ENCODE measurements at places on chromosomes 12 and 14.

GRCh38 chr12:53096089-53096741 is 1.3 kb upstream of the IGFBP6 start:
- DNase-seq, result no peak

- no peak for DNase-seq
These were observed 19.8 kb downstream of the SLC16A7 start for GRCh38 chr12:59615392-59616165.

DNA sequence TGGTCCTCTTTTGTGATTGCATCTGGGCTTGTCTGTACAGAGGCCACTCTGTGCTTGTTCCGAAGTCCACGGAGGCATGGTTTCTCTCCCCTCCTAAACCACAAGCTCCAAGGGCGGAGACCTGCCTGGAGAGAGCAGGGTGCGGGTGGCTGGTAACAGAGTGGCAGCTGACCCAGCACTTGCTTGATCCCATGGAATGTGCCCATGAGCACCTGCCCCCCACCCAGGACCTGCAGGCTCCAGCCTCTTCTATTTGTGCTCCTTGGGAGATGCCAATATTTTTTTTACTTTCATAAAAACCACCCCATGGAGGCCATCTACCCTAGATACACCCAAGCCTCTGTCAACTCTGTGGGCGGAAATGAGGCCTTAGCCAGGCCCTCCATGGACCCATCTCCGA is 104.7 kb downstream of the PRMT8 start:
- no peak for DNase-seq

DNA sequence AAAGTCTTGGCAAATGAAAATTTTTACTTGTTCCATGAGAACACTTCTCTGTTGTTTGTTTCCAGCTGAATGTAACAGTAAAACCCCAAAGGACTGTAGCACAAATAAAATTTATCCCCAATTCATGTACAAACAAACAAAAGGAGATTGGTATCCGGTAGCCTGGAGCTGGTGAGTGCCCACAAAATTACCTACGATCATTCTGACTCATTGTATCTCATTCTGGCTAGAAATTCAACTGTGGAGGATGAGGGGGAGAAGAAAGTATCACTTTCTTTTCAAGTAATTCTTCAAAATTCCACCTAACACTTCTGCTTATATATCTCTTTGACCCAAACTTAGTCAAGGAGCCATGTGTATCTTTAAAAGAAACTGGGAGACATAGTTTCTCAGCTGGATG is 268.5 kb downstream of the ALG10B start:
- DNase-seq, result no peak

GRCh38 chr12:96811083-96811482 is 96.0 kb upstream of the NEDD1 start:
- peak; percentile 65 for DNase-seq

DNA sequence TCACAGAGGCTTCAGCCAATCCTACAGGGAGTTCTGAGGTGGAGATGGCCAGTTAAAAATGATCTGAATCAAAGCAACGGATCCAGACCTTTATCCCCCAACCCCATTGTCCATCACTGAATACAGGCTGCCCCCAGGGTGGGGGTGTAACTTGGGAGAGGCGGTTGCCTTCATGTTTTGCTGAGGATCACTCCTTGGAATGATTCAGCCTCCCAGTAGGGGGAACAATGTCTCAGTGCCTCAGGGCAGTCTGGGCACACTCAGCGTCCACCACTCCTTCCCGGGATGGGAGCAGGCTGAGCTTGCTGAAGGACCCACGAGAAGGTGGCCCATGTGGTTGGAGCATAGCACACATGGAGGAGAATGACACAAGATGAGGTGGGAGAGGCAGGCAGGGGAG is 60.2 kb downstream of the RFX4 start:
- no peak for DNase-seq

- no peak for DNase-seq
These were observed 67.0 kb downstream of the PTHLH start for GRCh38 chr12:27905285-27906126.

GRCh38 chr12:129196927-129197326 is 343.6 kb downstream of the GLT1D1 start:
- DNase-seq, result no peak

Measured in SW 1271 (cell line).